ENCODE measurements at places on chromosomes 3 and 15.

DNA sequence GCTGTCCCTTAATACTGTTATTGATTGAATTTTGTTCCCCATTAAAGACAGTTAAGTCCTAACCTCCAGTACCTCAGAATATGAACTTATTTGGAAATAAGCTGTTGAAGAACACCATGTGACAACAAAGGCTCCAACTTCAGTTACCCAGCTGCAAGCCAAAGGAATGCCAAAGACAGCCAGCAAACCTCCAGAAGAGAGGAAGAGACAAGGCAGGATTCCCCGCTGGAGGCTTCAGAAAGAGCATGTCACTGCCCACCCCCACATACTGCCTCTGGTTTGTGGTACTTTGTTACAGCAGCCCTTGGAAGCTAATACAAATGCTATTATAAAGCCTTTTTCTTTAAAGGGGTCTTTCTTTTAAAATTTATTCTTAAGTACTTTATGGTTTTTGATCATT lies 18.4 kb upstream of the NEK10 start:
- DNase-seq = no peak

DNA sequence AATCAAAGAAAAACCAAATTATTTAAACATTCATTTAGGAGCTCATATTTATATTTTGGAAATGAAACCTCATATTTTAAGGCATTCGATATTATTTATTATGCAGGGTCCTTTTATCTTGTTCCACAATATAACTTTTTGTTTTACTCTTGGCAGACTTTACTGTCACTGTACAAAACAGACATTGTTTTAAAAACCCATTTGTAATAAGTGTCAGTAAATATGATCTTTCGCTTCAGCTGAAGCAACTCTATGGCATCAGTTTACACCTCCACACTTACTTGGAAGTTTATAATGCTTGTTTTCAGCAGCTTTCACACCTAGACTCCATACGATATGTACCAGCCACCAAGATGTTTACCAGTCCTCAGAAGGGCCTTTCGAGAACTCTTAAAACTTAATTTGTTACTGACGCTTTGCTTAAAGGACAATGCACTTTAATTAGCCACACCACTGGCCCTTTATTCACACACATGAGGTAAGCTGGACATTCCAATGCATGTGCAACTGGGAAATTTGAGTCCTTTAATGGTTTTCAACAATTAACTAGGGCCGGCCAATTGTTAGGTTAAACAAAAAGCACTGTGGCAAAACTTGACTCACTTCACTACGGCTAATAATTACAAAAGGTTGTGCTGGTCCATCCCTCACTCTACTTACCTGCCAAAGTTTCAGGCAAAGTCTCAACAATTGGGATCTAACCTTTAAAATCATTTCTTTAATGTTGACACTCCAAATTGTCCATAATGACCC lies 16.7 kb downstream of the WWTR1 start:
- no peak for DNase-seq

- DNase-seq = no peak
Observed at GRCh38 chr3:28612232-28612631, 263.6 kb upstream of the AZI2 start.

DNA sequence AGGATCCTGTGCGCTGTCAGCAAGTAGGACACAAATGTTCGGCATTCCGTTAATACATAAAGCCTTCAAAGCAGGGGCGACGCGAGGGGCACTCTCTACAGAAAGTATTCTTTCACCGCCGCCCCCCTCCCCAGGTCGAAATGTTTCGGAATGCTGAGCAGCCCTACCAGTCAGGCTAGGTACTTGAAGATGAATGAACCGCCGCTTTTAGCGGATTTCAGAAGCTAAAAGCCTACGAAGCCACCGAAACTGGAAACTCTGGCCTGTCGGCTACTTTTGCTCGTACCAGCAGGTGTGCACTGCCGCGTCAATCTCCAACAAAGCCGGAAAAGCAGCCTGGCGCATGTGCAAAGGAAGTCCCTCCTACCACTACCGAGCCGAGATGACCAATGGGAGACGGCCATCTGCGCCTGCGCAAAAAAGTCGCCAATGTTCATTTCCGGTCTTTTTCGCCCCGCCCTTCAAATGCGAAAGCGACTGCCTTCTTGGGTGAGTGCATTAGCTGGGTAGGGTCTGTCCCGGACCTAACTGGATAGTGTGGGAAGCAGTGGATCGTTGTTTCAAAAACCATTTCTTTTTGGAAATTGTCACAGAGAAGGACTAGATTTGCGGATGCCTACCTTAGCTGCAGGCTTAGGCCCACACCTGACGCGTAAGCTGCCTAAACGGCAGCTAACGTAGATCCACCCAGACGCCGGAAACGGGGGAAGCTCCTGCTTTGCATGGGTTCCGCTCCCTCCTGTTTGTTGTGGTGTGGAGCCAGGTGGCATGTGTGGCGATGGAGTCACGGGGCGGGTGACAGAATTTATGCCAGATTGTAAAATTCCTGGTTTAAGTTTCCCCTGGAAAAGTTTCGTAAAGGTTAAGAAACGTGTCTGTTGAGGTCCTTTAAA lies at the start of gene WDR5B:
TSS of gene WDR5B (minus strand) at position 301 of the 893 bp plus-strand sequence. CDS start 534 bp downstream, outside the sequence.
- DNase-seq = peak; percentile 93
